ENCODE measurements at places on chromosomes 2 and 18.

GRCh38 chr2:125554956-125555355 is 1101.0 kb upstream of the GYPC start:
- no peak for DNase-seq

DNA sequence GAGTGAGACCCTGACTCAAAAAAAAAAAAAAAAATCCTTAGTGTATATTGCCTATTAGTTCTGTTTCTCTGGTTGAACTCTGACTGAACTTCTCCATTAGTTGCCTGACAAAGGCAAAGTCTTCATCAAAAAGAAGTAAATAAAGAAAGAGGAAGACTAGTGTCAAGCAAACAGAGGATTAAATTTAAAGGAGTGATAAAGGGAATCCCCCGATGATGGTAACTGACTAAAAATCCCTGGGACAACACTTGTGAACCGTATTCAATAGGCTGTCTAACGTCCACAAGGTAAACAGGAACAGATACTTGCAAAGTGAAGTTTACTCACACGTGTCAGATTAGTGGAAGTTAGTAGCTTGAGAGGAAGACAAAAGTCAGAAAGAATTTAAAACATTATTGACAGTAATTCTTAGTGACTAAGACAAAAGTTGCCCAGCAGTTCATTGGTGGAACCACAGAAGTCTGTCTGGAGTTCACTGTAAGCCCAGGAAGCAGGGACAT is 26.2 kb upstream of the SPOPL start:
- peak; percentile 26 for DNase-seq

- DNase-seq: no peak
Measured at GRCh38 chr2:54429054-54429453, 27.1 kb upstream of the SPTBN1 start.

- DNase-seq: no peak
Measured at GRCh38 chr2:240403396-240404104, 31.9 kb upstream of the GPC1 start.

DNA sequence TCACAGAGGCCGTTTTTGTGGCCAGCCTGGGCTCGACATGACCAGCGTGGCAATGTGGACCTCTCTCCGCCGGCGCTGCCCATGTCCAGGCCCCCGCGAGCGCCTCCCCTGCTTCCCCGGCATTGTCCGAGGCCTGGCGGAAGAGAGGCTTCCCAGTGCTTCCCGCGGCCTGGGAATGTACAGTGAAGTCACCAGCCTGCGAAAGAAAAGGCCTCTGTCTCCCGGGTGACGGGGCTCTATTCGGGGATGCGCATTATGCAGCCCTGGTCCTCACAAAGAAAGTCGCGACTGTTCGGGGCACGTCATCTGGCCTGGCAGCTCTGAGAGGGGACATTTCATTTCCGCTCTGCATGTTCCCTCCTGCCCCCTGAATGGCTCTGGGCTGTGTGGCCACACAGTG is 109.2 kb upstream of the AGAP1 start:
- no peak for DNase-seq

DNA sequence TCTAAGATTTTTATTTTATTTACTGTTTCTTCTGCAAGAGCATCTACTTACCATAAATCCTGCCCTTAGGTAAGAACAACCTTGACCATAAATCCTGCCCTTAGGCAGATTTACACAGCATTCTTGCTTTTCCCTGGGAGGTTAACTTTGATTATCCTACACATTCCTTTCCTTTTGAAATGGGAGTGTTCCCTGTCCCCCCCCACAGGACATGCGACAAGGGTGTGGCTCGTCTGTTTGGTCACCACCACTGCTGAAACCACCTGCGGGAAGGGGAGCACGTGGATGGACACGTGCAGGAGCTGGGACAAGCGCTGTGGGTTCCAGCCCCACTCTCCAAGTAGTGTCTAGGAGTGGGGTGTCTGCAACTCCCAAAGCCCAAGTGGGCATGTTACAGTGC is 239.3 kb upstream of the SP5 start:
- no peak for DNase-seq

- no peak for DNase-seq
Measured at GRCh38 chr2:70907130-70908057, 28.3 kb upstream of the ATP6V1B1 start.

- no peak for DNase-seq
Measured at GRCh38 chr2:113092864-113093612, 25.3 kb downstream of the IL1F10 start.

- peak; percentile 99 for DNase-seq
Measured at GRCh38 chr2:55419679-55420438, at the start of gene CCDC88A. CCDC88A (minus strand) TSS chr2:55419856; CDS start chr2:55419079, 777 bp downstream.

- DNase-seq: no peak
Measured at GRCh38 chr18:34834897-34835296, 124.8 kb downstream of the DTNA start.

DNA sequence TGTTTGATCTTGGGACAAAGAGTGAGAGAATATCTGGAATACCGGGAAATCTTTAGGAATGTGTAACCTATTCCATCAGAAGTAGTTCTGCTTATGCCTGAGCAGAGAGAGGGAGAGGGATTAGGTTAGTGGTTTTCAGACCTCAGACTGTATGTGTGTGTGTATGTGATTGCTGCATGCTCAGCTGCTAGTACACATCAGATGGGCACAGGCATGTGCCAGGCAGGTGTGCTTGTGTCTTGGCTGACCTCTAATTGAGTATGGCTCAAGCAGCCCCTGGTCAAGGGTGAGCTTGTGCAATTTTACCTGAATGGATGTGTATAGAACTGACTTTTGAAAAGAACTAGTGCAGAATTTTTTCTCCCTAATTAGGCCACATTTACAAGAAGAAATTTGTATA is 91.2 kb downstream of the INSIG2 start:
- no peak for DNase-seq

GRCh38 chr2:119324685-119325270 is 41.9 kb downstream of the C2orf76 start:
- no peak for DNase-seq

DNA sequence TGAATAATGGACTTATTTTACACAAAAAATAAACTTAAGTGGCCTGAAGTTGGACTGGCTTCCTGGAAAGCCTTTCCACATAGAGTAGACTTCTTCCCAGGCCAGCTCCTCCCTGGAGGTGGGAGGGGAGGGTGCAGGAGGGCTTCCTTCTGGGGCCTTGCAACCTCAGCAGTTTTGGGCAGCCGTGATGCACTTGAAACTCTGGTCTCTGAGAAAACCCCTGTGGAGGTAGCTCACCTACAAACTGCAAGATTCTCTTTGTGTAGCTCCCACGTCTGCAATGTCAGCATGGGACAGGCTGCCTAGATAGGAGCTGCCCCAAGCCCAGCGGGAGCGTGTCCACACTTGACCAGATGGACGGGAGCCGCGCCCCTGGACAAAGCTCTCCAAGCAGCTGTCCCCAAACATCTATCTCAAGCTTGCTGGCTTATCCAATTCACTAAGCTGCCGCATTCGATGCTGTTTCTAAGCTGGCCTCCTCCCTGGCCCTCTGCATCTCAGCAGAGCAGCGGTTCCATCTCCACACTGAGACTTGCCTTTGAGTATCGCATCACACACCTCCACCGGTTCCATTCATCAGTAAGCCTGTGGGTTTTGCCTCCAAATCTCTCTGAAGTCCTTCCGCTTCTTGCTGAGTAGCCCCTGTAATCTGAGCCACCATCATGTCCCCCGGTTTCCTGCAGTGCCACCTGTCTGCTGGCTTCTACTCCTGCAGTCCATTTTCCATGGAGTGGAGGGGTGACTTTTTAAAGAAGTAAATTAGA is 1.6 kb upstream of the LPIN1 start:
- no peak for DNase-seq

All from epithelial cell of esophagus (primary cell).